ENCODE measurements at places on chromosomes 2 and 18.
A peak's percentile ranks its signal among the peaks of the same experiment; 100 is the strongest.

GRCh38 chr2:210515911-210516310 lies 39.4 kb upstream of the LANCL1 start:
- no peak for DNase-seq

GRCh38 chr2:200743042-200743676 lies 68.6 kb upstream of the BZW1 start:
- no peak for DNase-seq

DNA sequence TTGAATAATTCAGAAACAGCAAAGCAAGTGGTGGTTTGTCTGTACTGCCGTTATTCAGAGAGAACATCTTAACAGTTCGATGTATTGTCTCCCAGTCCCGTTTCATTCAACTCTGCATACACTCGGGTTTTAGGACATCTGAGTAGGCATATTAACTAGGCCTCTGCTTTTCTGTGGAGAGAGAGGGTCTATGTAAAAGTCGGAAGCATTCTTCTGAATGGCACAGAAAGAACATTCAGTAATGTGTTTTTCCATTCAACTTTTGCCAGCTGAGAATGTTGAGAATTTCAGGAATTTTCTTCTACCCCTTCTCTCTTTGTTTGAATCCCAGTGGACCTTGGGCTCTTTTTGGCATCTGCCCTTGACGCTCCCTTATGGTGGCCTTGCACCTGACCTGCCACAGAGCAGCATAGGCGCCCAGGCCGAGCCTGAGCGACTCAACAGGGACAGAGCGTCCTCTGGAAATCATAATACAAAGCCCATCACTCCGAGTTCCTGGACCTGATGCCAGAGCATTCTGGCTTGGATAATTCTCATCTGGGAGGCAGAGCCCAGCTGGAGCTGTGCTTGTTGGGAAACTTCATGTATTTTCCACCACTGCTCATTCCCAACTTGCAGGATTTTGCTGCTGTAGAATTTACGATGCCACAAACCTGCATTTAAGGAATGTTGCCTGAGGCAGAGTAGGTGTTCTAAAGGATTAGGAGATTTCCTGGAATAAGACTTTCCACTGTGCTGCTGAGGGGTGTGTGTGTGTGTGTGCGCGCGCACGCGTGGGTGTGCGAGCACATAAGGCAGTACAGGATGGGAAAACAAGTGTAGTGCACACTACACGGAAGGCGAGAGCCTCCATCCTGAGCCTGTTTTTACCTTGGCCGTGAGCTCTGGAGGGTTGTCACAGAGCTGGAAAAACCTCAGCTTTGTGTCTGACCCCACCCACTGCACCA lies 77.2 kb upstream of the TXNDC2 start:
- no peak for DNase-seq

DNA sequence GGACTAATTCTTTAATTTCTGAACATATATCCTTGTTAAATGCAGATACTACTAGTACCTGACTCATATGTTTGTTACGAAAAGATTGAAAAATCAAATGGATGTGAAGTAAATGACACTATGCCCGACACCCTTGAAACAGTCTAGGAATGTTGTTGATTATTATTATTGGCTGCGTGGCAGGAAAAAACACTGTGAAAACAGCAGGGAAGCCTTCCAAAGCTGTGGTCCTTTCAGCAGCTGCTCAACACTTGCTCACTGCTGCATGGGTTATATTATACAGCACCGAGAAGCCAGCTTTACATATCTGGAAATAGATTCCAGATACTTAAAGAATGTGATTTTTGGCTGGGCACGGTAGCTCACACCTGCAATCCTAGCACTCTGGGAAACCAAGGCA lies 26.5 kb downstream of the CRYGD start:
- DNase-seq, result no peak

GRCh38 chr18:80232030-80232429 lies 15.3 kb downstream of the PARD6G start:
- no peak for DNase-seq

DNA sequence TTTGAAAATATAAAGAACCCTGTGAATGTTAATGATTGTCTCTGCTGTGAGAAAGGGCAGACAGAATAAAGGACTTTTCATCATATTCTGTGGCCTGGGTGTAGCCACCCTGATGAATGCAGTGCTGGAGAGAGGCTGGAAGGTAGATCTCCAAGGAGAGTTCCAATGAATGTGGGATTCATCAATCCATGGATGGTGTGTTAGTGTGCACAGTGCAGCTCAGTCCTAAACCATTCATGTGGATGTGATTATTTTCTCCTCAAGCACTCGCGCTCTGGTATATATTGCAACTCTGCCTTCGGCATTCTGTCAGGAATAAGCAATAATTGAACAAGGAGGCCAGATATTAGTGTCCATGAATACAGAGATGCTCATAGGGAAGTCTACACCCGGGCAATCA lies 47.1 kb downstream of the LRRTM1 start:
- DNase-seq, result no peak

GRCh38 chr18:71021030-71021362 lies 732.2 kb downstream of the SOCS6 start:
- DNase-seq, result no peak

DNA sequence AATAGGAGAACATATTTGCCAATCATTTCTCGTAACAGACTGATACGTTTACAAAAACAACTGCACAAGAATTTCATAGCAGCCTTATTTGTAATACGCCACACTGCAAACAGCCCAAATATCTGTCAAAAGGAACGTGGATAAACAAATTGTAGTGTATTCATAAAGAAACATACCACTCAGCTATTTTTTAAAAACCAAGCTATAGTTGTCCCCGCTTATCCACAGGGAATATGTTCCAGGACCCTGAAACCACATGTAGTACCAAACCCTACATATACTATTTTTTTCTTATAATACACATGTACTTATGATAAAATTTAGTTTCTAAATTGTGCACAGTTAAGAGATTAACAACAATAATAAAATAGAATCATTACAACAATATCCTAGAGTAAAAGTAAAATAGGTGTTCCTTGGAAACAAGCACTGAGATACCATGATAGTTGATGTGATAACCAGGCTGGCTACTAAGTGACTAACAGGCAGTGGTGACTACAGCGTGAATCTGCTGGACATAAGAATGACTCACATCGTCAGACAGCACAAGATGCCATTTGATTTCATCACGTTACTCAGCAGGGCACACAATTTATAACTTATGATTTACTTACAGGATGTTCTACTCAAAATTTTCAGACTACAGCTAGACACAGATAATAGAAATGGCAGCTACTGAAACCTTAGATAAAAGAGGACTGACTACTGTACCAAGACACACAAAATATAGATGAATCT lies 367.4 kb downstream of the NCKAP5 start:
- DNase-seq, result no peak

- no peak for DNase-seq
Measured at GRCh38 chr2:50995610-50996009, 36.3 kb downstream of the NRXN1 start.

DNA sequence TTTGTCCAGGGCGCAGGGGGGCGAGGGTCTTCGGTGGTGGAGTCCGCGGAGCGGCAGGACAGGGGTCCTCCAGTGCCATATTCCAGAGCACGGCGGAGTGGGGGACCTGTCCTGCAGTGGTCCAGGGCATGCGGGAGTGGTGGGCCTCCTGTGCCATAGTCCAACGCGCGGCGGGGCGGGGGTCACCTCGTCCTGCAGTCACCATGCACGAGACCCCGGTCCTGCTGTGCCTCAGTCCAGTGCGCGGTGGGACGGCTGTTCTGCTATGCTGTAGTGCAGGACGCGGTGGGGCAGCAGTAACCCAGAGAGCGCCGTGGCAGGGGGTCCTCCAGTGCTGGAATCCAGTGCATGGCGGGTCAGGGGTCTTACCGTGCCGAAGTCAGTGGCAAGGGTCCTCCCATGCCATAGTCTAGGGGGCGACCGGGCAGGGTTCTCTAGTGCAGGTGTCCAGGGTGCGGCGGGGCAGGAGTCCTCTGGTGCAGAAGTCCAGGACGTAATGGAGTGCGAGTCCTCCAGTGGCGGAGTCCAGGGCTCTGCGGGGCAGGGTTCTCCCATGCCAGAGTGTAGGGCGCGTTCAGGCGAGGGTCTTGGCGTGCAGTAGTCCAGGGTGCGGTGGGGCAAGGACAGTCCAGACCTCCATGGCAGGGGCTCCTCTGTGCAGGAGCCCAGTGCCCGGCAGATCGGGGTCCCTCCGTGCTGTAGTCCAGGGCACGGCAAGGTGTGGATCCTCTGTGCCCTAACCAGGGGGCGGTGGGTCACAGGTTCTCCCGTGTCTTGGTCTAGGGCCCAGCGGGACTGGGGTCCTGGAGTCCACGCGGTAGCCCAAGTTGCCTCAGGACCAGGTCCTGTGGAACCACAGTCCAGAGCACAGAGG lies 130.4 kb downstream of the CCDC74A start:
- no peak for DNase-seq

DNA sequence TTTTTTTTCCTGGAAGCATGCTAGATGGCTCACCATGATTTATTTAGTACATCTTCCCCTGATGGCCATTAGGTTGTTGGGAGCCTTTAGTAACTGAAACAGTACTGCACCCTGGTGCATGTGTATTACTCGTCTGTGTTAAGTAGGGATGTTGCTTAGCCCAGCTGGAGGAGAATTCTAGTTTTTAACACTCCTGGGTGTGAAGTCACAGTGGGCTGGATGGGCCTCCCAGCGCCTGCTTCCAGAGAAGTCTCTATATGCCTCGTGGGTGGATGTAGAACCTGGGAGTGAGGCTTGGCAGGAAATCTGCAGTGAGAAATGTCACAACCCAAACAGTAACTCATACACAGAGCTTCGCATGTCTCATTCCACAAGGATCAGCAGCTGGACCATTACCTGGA lies 28.9 kb upstream of the NT5DC4 start:
- DNase-seq, result peak; percentile 33

DNA sequence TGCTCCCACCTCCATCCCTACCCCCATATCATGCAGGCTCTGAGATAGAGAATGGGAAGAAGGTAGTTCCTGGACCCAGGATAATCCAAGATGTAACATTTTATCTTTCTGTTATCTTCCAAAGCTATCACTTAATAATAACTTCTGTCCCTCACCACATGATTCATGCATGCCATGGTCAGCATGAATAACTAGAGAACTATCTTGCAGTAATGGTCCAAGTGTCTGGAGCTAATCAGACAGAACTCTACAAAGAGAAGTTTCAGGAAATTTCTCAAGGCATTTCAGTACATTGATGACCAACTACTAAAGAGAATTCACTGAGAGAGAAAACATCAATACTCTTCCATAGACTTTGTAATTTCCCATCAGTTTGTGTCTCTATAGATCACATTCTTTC lies 1469.7 kb upstream of the PIK3C3 start:
- DNase-seq, result no peak

- no peak for DNase-seq
Measured at GRCh38 chr2:105634198-105634597, 110.5 kb upstream of the NCK2 start.

DNA sequence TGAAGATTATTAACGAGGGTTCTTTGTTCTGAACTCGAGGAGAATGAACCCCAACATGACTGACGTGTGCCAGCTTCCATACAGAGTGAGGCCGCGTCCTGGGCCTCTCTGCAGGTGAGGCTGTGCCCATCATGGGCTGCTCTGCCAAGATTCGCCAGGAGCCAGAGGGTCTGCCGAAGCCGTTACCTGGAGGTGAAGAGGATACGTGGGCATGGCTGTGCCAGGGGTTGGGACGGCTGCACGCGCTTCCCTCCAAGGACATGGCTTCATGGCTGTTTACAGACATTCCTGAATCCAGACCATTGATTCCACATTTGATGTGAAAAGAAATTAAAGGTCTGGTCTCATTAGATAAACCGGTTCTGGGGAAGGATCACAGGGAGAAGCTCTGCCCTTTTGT lies 211.4 kb upstream of the SALL3 start:
- DNase-seq, result no peak

DNA sequence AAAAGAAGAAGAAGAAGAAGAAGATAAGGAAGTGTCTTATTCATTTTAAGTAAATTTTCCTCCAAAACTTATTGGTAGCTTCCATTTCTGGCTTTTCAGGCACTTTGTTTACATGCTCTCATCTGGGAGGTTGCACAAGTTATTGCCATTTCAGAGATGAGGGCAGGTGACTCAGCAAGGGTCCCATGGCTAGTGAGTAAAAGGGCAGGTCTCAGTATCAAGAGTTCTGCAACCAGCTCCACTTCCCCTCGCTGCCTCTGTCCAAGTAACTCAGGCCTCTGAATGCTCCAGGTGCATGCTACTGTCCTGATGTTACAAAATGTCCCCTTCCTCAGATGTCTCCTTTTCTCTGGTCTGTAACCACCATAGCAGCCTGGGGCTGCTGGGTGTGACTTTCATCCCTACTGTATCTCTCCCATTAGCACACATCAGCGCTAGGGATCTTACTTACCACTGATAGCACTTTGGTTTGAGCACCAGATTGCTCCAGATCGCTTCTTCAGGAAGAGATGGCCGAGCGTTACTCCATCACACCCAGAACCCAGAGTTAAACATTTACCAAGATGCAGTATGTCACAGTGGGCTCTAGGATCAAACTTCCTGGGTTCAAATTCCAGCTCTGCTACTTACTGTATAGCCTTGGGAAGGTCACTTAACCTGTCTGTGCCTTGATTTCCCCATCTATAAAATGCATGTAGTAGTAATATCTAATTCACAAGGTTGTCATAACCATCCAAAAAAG lies 57.4 kb upstream of the LAPTM4A start:
- peak; percentile 62 for DNase-seq

- no peak for DNase-seq
Measured at GRCh38 chr2:16284941-16285625, 344.7 kb downstream of the MYCN start.

GRCh38 chr2:109058802-109059201 lies 69.8 kb upstream of the EDAR start:
- DNase-seq, result no peak

DNA sequence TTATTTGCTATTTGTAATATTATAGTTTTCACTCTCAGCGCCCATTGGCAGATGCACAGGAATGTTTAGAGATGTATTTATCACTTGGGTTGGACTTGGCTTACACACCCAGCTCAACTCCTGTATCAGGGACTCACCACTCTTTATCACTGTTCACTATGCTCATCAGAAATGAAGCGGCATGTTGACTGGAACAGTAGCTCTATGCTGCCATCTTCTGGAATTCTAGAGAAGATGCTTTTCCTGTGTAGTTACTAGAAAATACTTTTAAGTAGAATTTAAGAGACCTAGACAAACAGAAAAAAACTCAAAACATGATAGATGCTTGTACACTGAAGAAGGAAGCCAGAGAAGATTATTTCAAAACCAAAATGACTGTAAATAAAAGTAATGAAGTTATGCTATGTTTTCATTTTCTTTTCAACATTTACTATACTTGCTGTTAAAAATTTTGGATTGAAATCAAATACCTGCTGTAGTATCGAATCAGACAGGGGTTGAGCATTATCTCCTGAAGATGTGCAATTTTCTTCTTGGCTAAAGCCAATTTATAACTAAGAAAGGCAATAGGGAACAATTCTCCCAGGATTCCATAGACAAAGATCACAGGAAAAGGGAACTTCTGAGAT lies 47.4 kb upstream of the NXPH2 start:
- DNase-seq, result peak; percentile 63

GRCh38 chr18:62989195-62989594 lies 273.9 kb downstream of the PHLPP1 start:
- no peak for DNase-seq
